ENCODE measurements at places on chromosomes 16 and 17.

DNA sequence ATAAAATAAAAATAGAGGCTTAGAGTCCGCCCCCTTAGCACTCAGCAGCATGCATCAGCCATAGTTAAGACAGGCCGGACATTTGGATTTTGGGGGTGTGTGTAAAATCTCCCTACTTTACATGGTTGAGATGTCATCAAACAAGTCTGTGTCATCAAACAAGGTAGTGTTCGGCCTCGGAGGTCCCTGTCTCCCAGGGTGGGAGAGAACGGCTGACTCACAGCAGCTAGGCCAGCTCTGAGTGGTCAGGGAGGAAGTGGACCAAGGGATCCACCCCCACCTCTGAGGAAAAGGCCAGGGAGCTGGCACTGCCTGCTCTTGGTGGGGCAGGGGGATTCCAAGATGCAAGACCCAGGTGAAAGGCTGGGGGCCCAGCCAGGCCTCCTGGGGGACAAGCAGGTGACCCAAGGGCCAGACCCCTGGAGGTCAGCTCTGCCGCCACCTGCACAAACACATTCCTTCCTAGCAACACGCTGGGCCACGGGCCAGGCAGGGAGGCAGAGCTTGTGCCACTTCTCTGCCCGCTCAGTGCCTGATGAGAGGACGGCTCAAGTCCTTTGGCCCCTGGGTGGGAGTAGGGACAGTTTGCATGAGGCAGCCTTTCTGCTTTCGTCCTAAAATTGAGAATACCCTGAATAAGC lies 28.5 kb downstream of the KIFC3 start:
- no peak for DNase-seq

DNA sequence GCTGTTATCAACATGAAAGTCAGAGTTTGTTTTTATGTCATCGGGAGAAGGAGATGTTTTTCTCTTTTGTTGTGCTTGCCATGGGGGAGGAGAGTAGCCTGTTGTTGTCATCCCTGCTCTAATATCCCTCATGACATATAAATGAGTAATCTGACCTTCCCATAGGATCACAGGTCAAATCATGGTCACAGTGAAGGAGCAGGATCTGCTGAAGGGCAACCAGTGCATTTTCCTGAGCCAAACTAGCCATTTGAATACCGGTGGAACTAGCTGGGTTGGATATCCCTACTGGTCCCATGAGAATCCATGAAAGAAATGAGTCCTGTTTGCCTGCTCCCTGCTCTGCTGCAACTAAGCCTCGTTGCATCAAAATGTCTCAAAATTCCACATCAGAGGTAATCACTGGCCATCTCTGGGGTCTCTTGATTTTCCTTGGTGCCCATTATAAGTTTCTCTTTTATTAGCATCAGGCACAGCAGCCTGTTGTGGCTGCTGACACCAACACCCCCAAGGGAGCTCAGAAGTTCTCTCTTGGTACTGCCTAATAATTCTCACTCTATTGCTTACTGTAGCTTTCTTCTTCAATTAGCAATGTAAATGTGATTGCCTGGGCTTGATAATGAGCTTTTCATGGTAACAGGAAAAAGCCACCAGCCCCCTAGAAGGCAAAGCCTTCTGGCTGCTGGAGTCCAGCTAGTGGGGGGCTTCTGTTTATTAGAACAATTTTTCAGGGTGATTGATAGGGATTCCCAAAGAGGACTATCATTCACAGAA lies 211.4 kb upstream of the ERCC4 start:
- no peak for DNase-seq

DNA sequence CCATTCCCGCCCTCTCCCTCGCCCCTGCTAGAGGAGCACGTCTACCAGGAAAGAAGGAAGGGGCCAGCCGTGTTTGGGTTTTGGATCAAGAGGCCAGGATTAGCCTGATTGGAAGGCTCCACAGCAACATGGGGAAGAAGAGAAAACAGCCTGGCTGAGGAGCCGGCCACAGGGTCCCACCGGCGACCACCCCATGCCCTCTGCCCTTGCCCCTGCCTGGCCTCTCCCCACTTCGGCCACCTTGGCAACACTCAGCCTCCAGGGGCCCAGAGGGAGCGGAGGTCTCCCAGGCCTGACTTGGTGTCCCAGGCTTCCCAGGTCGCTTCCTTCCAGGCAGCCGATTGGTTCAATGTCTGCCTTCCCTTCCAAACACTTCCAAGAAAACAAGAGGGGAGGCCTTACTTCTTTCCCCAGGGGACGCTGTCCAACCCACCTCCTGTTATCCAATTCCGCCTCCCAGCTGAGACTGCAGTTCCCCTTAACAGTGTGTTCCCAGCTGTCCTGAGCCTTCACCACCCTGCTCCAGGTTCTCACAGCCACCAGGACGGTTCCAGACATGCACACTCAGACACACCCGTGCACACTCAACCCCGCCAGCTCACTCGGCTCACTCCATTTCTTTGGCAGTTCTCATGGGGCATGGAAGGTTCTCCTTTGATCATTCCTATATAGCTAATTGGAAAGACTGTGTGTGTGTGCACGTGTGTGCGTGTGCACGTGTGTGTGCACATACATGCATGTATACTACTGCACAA lies 65.4 kb downstream of the RBFOX3 start:
- no peak for DNase-seq

DNA sequence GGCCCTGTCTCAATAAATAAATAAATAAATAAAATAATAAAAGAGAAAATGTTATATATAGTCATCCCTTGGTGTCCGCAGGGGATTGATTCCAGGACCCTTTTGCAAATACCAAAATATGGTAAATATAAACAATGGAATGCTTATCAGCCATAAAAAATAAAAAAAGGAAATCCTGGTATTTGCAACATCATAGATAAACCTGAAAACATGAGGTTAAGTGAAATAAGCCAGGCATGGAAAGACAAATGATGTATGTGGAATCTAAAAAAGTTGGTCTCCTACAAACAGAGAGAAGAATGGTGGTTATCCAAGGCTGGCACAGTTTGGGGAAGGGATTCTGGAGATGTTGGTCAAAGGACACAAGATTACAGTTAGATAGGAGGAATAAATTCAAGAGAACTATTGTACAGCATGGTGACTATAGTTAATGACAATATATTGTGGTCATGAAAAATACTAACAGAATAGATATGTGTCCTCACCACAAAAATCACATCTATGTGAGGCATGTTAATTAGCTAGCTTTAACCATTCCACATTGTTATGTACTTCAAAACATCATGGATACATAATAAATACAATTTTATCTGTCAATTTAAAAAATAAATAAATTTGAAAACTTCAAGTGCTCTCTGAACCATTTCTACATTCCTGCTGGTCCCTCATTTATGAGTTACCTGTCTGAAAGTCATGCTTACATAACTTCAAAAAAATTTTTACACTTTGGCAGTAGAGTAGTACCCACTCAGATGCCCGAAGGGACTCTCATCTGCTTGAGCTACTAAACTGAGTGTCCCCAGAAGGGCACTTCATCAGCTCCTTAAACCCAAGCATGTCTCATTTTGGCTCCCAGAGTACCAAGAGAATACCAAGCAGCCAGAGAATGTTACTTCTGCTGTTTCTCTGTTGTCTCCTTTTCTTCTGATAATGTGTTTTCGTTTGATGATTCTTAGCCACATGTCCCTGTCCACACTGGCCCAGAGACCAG lies 26.6 kb downstream of the N4BP1 start:
- DNase-seq = no peak

- DNase-seq = no peak
Measured at GRCh38 chr17:77995146-77995852, 36.8 kb downstream of the TNRC6C start.

DNA sequence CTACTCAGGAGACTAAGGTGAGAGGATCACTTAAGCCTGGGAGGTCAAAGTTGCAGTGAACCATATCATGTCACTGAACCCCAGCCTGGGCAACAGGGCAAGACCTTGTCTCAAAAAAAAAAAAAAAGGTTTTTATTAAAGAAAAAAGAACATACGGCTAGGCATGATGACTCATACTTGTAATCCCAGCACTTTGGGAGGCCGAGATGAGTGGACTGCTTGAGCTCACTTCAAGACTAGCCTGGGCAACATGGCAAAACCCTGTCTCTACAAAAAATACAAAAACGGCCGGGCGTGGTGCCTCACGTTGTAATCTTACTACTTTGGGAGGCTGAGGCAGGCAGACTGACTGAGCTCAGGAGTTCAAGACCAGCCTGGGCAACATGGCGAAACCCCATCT lies 38.4 kb downstream of the RANBP10 start:
- no peak for DNase-seq

DNA sequence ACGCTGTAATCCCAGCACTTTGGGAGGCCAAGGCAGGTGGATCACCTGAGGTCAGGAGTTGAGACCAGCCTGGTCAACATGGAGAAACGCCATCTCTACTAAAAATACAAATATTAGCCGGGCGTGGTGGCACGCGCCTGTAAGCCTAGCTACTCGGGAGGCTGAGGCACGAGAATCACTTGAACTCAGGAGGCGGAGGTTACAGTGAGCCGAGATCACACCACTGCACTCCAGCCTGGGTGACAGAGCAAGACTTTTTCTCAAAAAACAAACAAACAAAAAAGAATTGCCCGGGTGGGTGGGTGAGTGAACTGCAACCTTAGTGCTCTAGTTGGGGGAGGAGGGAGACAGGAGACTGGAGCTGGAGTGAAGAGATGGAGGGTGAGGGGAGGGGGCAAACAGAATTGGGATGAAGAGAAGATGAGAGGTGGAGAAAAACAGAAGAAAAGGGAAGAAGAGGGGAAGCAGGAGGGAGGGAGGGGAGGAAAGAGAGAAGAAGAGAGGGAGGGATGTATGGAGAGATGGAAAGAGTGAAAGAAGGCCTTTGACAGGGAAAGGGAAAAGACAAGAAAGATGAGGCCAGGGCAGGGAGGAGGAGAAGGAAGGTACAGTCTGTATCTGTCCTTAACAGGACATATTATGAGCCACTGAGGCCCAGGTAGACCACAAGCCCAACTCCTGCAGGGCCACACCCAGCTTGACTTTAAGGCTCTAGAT lies 5.5 kb upstream of the SRCIN1 start:
- no peak for DNase-seq

DNA sequence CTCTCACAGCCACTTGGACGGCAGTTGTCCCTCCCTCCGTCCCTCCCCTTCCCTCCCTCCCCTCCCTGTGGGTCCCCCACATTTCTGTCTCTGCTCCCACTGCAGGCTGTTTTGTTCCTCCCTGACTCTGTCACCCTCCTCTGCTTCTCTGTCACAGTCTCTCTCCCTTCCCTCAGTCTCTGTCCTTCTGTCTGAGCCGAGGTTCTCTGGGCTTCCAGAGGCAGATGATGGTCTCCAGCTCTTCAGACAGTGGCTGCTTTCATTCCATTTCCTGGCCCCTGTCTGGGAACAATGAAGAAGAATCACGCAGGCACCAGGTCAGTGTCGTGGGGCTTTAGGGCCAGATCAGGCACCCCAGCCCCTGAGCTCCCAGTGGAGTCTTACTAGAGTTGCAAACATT lies 8.8 kb upstream of the CYB561 start:
- DNase-seq = no peak

GRCh38 chr16:50611332-50611934 lies 63.2 kb downstream of the NKD1 start:
- no peak for DNase-seq

GRCh38 chr16:75660321-75660720 lies 12.7 kb downstream of the TERF2IP start:
- DNase-seq = no peak

DNA sequence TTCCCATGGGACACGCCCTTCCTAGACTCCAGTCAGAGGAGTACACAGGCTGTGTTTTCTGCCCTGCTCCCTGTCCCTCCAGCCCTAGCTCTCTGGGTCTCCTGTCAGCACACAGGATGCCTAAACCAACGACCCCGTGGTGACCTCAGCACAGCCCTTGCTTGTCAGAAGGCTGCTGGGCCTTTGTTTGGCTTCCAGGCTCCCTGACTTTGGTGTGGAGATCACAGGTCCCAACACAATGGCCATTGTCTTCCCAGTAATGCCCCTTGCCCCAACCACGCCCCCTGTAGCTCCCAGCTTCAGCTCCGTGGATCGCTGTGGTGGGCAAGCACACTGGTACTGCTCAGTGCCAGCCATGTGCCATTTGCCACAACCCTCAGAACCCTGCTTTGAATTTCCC lies 15.0 kb downstream of the HNF1B start:
- DNase-seq = no peak

All from stimulated activated CD8-positive, alpha-beta memory T cell treated with anti-CD3 and anti-CD28 coated beads, Interleukin-7, amount 100 ng/mL, for 1 hour (primary cell).